ENCODE measurements at places on chromosomes 1 and 21.

DNA sequence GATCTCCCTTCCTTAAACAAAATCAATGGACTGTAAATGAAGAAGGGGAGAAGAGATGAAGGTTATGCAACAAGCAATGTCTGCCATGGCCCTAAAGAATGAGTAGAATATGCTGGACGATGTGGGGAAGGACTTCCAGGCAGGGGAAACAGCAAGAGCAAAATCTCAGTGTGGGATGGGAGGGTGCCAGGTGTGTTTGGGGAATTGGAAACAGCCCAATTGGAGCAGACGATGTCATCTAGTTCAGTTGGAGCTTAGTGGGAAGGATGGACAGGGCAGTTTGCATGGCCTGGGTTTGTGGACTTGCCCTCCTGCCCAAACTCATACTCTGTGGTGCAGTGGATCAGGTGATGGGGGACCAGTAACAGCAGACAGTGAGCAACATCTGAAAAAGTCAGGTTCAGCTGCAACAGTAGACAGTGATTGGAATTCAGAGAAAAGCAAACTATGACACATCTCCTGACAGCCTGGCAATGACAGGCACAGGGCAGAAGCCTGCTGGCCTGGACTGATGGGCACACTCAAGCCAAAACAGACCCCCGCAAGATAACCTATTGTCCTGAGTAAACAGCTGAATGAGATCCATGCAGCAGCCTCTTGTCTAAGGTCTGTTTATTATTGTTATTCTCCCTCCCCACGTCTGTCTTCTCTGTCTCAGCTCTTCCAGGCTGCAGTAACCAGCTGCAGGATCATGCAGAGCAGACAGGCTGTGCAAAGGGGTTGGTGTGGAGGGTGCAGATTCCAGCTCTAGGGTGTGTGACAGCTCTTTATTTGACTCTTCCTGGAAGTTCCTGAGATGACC is 50.5 kb upstream of the PRELP start:
- DNase-seq, result no peak

GRCh38 chr1:33874636-33875035 is 10.8 kb downstream of the HMGB4 start:
- DNase-seq, result no peak

- DNase-seq, result no peak
Observed at GRCh38 chr1:6519491-6519934, 28.0 kb upstream of the PLEKHG5 start.

- DNase-seq, result no peak
Observed at GRCh38 chr1:117644696-117645311, 39.0 kb downstream of the TENT5C start.

DNA sequence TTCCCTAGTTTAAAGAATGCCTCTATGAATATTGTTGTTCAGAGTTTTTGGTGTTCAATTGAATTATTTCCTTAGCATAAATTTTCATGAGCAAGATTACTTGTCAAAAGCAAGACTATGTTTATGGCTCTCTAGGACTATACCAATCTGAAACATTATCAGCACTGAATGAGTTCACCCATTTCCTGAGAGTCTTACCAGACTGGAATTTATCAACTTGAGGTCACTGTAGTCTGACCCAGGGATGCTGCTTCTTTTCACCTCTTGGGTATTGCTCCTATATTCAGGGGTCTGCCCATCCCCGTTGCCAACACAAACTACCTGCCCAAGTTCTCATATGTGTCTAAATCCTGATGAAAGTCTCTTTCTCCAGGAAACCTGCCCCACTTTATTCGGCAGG is 42.6 kb downstream of the OPTC start:
- no peak for DNase-seq

DNA sequence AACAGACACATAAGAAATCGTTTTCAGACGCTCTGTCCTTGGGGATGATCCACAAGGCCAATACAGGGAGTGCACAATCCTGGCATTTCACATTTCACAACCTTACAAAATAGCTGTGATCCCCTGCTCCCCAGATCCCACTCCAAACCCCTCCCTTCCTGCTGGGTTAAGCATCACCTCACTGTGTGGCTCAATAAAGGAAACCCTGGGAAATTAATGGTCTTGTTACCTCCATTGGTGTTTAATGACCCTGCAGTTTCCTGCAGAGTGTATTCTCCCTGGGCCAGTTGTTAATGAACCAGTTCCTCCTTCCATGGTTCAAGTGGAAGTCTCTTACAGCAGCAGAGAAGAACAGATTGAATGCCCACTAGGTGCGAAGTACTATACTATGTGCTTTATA is 334.7 kb downstream of the OMA1 start:
- no peak for DNase-seq

- DNase-seq, result no peak
Observed at GRCh38 chr1:89557956-89558355, 33.3 kb downstream of the LRRC8B start.

- peak; percentile 84 for DNase-seq
Observed at GRCh38 chr1:22976461-22977243, 4.0 kb upstream of the LACTBL1 start.

GRCh38 chr1:14969006-14969405 is 184.5 kb upstream of the TMEM51 start:
- no peak for DNase-seq

DNA sequence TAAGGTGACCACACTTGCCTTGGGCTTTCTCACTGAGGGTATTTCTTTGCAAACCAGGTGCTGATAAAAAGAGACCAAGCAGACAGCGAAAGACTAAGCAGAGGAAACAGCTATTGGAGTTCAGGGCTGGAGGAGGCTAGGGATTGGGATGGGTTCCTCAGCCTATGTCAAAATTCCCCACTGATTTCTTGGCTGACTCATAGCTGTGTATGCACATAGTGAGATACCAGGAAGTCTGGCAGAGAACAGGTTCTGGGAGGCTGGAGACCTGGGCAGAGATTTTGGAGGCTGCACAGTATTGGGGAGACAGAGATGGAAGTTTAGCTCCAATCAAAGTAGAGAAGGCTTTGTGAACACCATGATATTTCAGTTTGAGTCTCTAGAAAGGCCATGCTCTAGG is 25.3 kb downstream of the YARS1 start:
- no peak for DNase-seq

DNA sequence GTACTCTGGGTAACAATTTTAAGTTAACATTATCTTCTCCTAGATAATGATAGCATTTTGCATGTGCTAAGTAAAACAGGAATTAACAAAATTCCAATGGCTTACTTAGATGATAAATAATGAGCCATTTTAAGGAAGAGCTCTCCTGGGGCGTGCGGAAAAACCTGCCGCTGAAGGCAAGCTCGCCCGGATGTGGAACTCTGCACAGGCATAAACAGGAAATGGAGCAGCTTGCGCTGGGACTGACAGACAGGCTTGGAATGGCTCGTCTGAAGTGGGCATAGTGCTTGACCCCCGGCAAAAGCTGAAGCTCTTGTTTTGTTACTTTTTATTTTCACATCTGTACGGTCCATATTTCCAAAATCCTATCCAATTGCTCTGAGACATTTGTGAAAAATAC is 169.2 kb downstream of the ZNF281 start:
- DNase-seq, result no peak

DNA sequence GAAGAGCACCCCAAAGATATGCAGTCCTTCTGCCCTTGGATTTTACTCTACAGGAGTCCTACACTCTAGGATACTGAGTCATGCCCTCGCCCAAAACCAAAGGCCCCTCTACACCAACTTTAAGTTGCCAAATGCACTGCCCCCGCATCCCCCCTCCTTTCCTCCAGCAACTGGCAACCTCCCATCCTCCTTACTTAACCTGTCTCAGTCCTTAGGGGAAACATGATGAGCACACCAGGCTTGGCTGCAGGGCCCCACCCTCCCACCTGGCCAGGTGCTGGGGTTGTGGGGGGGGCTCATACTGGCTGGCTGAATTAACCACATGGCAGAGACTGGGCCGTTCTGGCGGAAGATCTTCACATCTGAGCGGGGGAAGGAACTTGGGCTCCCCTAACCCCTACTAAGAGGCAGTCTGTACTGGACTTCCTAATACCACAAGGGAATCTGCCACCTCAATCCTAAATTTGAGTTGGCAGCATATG is 1.2 kb downstream of the HDGF start:
- no peak for DNase-seq

DNA sequence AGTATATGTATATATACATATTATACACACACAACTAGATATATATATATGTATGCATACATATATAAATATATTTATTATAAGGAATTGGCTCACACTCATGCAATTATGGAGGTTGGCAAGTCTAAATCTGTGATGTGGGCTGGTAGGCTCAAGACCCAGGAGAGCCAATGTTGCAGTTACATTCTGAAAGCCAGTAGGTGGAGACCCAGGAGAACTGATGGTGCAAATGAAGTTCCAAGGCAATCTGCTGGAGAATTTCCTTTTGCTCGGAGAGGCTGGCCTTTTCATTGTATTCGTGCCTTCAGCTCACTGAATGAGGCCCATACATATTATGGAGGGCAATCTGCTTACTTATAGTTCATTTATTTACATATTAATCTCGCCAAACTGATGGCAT is 9.4 kb downstream of the IVL start:
- no peak for DNase-seq

- DNase-seq, result no peak
Observed at GRCh38 chr1:46062651-46063319, 69.6 kb downstream of the PIK3R3 start.

- no peak for DNase-seq
Observed at GRCh38 chr21:37224861-37225839, 42.0 kb downstream of the VPS26C start.

- no peak for DNase-seq
Observed at GRCh38 chr1:202965422-202965821, 1.6 kb downstream of the CYB5R1 start.

DNA sequence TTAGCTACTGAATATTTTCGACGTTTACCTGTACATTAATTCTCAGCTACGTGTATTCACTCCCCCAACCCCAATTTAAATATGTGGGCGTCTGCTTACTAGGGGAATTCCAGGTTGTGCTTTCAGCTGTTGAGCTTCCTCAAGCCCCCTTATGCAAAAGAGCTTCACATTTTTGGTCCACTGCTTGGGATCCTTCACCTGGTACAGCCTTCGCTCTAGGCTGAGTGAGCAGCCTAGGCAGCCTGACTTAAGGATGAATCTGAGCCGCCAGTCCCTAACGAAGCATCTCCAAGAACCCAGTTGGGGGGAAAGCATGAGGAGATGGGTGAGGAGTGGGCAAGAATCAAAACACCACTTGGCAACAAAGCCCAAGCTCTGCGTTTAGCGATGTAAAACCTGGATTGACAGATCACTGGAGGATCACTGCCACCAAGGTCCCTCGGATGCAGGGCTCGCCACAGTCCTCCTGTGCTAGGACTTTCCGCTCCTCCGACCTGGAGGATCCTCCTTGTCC is 674 bp downstream of the BCL10 start:
- DNase-seq, result no peak

- DNase-seq, result no peak
Observed at GRCh38 chr21:46442938-46443337, 15.8 kb upstream of the DIP2A start.

DNA sequence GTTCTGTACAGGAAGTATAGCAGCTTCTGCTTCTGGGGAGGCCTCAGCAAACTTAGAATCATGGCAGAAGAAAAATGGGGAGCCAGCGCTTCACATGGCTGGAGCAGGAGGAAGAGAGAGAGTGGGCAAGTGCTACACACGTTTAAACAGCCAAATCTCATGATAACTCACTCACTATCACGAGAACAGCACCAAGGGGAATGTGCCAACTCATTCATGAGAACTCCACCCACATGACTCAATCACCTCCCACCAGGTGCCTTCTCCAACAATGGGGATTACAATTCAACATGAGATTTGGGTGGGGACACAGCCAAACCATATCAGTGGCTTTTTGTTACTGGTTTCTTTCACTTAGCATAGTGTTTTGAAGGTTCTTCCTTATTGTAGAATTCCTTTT is 138.6 kb downstream of the SYT14 start:
- no peak for DNase-seq

DNA sequence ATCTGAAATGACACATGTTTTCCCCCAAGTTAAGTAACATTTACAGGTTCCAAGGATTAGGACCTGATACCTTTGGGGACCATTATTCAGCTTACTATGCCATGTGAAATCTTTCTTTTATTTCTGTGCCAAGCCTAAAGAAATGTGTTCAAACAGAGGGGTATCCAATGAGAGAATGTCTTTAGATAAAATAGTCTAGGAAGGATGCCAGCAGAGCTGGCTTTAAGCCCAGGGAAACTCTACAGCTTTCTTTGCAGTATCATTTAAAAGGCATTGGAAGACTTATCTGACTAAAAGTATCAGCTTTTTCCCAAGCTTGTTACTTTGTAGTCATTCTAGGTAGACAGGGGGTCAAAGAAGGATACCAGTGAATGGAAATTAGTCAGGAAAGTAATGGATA is 860.4 kb downstream of the PLA2G4A start:
- no peak for DNase-seq

DNA sequence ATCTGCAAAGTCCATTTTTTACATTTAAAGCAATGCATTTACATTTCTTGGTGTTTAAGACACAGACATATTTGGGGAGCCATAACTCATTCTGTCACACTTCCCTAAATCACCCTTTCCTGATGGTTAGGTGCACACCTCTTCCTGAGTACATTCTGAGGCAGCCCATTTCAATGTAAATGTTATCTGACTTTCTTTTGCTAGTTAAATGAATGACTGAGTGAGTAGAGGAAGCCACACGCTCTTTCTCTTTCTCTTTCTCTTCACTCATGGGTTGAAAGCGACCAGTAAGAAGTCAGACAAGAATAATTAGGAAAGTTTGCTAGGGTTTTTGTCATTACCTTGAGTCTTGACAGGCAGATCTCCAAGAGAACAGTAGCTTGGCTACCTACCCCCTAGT is 143.1 kb downstream of the S1PR1 start:
- no peak for DNase-seq

- DNase-seq, result peak; percentile 77
Observed at GRCh38 chr1:6497215-6497866, 5.9 kb upstream of the PLEKHG5 start.

DNA sequence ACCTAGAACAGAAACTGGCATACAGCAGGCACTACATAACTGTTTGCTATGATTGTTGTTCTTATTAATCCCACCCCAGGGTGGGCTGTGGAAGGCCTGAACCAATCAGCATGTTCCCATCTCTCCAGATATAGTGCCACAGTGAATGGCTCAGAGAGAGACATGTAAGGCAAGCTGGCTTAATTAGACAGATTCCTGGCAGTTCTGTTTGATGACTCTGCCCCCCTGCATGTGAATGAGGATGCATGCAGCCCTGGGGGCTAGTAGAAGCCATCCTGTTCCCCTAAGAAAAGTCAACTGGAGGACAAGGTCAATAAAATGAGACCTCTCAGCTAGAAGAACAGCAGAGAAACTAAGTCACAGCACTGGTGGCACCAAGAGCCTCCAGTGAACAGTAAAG is 130.3 kb downstream of the GLIS1 start:
- no peak for DNase-seq

- no peak for DNase-seq
Observed at GRCh38 chr1:184212649-184213314, 161.3 kb downstream of the TSEN15 start.

- DNase-seq, result peak; percentile 36
Observed at GRCh38 chr1:101474039-101474665, 237.3 kb downstream of the S1PR1 start.

GRCh38 chr1:7408771-7409150 is 362.3 kb upstream of the VAMP3 start:
- DNase-seq, result no peak

GRCh38 chr1:155085504-155086127 is 7.0 kb downstream of the EFNA3 start:
- DNase-seq, result peak; percentile 63

GRCh38 chr1:11281518-11282331 is 8.7 kb downstream of the UBIAD1 start:
- DNase-seq, result no peak

All from D341Med (cell line).